Sciatic nerve (tissue), 2 donors: ENCODE measurements at places on chromosomes 1 and 21.

- no peak for DNase-seq
Observed at GRCh38 chr1:71156590-71156989, 75.8 kb upstream of the ZRANB2 start.

DNA sequence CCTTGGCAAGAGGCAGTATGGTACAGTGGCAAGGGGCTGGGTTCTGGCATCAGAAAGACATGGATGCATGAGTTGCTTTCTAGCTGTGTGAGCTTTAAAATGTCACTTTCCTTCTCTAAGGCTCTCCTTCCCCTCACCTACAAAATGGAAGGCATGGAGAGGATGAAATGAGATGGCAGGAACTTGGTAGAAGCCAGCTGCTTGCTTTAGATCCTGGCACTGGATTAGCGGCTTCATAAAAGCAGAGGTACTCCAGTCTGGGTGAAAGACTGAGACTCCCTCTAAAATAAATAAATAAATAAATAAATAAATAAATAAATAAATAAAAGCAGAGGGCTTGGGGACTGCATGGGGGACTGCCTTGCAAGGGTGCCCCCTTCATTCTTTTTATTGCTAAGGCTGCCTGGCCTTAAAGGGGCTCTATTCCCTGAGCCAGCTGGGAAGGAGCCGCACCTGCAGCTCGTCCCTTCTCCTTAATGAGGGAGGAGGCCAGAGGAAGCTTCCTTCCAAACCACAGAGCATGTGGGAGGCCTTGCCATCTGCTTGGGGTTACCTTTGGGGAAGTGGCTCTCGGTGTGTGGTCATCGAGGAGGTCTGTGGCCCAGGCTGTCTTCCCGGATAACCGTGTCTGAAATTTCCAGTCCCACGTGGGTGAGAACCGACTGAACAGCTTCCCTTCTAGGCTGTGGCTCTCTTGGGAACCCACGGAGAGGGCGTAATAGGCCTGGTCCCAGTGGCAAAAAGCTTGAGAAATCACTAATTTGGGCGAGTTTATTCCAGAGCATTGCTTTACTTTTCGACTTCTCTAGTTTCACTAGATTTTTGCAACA is 2.0 kb upstream of the ATP13A2 start:
- DNase-seq: peak; percentile 70

- peak; percentile 60 for DNase-seq
Observed at GRCh38 chr1:228366866-228367741, 39.5 kb downstream of the TRIM11 start.

DNA sequence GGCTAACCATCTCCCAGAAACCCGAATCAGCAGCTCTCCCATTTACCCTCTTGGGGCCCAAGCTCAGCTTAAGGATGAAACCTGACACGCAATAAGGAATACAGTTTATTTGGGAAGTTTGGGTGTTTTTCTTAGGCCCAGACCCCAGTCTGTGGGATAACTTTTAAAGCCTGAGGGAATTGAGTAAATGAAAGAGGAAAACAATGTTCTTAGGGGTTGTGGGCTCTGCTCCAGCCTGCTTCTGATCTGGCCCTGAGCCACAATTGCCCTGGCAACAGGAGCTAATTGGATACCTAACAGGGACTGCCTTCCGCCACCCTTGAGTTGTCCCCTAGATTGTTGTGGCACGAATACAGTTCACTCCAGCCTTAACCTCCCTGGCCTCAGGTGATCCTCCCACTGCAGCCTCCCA is 20.1 kb downstream of the DYRK3 start:
- DNase-seq: no peak

GRCh38 chr1:156104065-156104810 is 10.3 kb upstream of the LMNA start:
- peak; percentile 86 for DNase-seq

- no peak for DNase-seq
Observed at GRCh38 chr1:116019653-116020253, 43.4 kb downstream of the SLC22A15 start.

GRCh38 chr21:40173816-40174215 is 306.6 kb downstream of the PCP4 start:
- no peak for DNase-seq

GRCh38 chr1:169329383-169329782 is 38.2 kb downstream of the NME7 start:
- DNase-seq: no peak

DNA sequence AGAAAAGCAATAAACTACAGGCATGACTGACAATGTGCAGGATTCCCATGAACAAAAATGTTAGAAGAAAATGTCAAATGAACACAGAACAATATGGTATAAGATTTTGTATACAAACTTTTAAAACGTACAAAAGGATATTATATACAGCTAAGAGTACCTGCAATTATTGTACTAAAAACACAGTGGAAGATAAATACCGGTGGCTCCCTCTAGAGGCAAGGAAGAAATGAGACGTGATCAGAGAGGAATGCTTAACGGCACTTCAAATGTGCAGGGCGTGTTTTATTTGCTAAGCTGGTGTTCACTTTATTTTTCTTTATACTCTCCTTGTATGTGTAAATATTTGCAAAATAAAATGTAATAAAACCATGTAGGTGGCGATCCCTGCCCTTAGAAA is 191.8 kb upstream of the SAMSN1 start:
- DNase-seq: no peak

DNA sequence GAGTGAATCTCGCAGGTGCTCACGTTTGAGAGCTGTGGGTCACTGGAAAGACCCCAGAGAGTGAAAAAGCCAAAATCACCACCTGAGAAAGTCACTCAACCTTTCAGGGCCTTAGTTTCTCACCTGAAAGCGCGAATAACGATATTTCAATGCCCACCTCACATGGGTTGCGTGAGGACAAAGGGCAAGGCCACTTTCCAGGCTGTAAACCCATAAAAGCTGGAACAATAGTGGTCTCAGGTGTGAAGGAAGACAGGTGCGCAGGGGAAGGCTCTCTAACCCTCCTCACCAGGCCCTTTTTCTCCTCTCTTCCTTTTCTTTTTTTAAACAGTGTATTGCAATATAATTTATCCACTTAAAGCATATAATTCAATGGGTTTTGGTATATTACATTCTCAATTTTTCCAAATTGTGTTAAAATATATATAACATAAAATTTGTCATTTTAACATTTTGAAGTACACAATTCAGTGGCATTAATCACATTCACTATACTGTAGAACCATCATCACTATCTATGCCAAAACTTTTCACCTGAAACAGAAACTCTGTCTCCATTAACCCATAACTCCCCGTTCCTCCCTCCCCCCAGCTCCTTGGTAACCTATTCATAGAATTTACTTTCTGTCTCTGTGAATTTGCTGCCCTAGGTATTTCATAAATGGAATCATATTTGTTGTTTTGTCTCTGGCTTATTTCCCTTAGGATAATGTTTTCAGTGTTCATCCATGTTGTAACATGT is 118.4 kb upstream of the TNR start:
- DNase-seq: no peak

- no peak for DNase-seq
Observed at GRCh38 chr1:64150266-64150665, 53.2 kb upstream of the UBE2U start.

GRCh38 chr1:51189421-51190073 is 46.5 kb upstream of the RNF11 start:
- DNase-seq: no peak

- no peak for DNase-seq
Observed at GRCh38 chr1:201515062-201515750, 8.3 kb upstream of the CSRP1 start.

- DNase-seq: no peak
Observed at GRCh38 chr1:86084998-86085397, 71.6 kb downstream of the COL24A1 start.

- DNase-seq: no peak
Observed at GRCh38 chr1:182338806-182339370, 52.7 kb downstream of the GLUL start.

- no peak for DNase-seq
Observed at GRCh38 chr1:98119796-98120195, 199.0 kb upstream of the DPYD start.

GRCh38 chr1:21936366-21937031 is 611 bp downstream of the HSPG2 start:
- DNase-seq: no peak

DNA sequence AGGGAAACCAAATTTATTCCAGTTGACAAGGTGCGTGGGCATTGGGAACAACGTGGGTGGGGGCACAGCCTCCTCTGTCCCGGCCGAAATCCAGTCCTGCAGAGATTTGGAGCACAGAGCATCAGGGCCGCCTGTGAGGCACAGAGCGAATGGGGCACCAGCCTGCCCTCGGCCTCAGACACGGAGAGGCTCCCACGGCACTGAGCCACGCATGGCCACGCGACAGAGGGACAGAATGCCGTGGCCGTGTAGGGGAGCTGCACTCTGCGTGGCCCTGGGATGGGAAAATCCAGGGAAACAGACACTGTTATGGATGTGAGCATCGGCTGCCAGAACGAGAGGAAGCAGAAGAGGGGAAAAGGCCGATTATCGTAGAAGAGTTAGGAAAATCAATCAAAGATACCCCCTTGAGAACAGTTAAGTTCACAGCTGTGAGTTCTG is 13.5 kb upstream of the C1orf159 start:
- no peak for DNase-seq

- no peak for DNase-seq
Observed at GRCh38 chr1:200972985-200973742, 50.4 kb downstream of the KIF21B start.

GRCh38 chr1:40049725-40050124 is 9.2 kb downstream of the CAP1 start:
- DNase-seq: no peak

GRCh38 chr1:8137481-8138244 is 111.6 kb upstream of the ERRFI1 start:
- DNase-seq: no peak

DNA sequence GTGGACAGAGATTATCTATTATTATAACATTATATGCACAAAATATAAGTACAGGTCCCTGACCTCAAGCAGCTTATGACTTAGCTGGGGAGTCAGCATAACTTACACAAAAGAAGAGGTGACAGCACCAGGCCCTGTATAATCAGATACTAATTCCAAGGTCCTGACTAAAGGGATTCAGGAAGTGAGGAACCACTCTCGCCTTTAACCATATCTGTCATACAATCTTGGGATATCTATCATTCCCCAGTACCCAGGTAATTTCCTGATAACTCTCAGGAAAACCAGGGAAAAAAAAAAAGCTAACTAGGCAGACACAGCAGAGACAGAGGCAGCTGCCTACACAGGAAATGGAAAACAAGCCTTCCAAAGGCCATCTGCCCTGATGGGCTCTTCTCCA is 78.5 kb upstream of the CAMK1G start:
- DNase-seq: no peak

GRCh38 chr1:21439721-21440629 is at the start of gene NBPF3:
TSS of gene NBPF3 (plus strand) at chr1:21440137. CDS start at chr1:21445087, 4,950 bp downstream.
- peak; percentile 84 for DNase-seq

- DNase-seq: no peak
Observed at GRCh38 chr1:154420961-154421924, 16.1 kb downstream of the IL6R start.

DNA sequence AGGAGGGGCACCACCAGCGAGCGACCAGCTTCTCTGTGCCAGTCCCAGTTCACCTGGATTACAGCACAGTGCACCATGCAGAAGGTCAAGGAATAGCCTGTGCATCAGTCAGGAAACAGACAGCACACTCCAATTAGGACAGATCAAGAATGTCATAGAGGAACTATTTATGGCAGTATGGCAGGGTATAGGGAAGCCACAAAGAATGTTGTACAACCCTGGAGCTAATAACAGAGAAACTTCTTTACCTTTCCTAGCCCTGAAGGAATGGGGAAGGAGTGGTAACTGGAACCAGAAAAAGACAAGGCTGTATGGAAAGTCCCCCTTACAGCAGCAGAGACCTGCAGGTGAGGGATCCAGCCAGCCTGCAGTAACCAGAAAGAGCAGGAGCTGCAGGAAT is 87.8 kb upstream of the USP24 start:
- no peak for DNase-seq

DNA sequence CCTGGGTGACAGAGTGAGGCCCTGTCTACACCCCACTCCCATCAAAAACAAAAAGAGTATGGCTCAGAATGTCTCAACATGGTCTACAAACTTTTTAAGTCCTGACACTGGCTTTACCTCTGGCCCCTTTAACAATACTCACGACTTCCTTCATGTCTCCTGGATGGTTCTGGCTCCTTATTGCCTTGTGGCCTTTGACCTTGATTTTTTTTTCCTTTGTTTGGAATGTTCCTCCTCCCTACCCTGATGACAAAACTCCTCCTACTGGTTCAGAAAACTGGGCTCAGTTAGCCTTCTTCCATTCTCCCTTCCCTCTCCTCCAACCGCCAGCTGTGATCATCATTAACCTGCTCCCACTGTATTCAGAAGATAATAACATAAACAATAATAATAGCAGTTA is 4.6 kb upstream of the SOAT1 start:
- DNase-seq: no peak

DNA sequence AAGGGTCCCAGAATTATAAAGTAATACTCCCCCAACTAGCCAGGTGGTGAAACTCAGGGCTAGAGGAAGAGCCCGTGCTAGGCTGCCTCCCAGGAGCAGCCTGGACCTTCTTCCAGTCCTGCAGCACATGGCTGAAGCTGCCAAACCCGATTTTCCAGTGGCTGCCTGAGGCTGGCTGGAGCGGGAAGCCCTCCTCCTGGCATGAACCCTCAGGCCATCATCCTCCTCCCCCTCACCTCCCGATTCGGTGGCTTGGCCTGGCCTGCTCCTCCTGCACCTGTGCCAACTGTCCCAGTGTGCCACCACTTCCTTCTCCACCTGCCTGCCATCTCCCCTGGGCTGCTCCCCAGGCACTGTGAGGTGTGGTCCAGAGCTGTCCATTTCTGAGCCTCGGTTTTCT is 3.0 kb upstream of the TSPAN1 start:
- DNase-seq: no peak

GRCh38 chr1:225258811-225259210 is 169.0 kb downstream of the LBR start:
- no peak for DNase-seq

DNA sequence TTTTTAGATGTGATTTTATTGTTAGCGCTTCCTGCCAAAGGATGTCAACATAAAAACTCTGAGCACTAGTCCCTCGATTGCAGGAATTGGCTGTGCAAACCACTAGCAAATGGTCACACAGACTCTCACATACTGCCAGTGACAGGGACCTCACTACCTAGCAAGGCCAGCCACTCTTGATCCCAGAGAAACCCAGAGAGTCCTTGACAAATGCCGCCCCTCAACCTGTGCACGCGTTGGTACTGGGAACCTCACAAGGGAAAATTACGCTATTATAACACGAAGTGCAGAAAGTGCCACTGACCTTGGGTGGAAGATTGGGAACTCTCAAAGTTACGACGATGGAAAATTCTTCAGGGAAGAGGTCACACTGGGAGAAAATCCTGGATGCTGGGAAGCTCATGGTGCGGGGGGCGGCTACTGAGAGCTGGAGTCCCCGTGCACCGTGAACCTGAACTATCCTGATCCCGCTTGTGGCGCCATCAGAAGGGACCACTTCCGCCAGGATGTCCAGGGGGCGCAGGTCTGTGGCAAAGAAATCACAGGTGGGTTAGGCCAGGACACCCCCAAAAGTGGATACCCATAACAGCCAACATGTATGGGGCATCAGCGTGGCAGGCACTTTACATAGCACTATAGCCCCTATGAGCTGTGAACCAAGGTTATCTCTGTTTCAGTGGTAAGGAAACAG is 5.9 kb upstream of the KRTAP10-4 start:
- no peak for DNase-seq
